ENCODE measurements at places on chromosomes 5 and 9.

- peak; percentile 57 for DNase-seq
Observed at GRCh38 chr5:139422307-139422893, 16.9 kb downstream of the DNAJC18 start.

DNA sequence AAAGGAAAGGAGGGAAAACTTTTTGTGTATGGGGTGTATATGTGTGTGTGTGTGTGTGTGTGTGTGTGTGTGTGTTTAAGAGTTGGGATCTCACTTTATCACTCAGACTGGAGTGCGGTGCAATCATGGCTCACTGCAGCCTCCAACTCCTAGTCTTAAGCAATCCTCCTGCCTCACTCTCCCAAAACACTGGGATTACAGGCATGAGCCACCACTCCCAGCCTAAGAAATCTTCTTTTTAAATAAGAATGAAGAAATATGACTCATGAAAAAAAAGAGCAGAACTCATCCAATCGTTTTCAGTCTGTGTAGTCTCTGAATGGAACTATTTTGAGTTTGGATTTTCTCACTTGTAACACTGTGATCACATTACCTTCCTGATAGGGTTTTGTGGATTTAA lies 601.5 kb downstream of the ACTL7B start:
- DNase-seq = no peak

DNA sequence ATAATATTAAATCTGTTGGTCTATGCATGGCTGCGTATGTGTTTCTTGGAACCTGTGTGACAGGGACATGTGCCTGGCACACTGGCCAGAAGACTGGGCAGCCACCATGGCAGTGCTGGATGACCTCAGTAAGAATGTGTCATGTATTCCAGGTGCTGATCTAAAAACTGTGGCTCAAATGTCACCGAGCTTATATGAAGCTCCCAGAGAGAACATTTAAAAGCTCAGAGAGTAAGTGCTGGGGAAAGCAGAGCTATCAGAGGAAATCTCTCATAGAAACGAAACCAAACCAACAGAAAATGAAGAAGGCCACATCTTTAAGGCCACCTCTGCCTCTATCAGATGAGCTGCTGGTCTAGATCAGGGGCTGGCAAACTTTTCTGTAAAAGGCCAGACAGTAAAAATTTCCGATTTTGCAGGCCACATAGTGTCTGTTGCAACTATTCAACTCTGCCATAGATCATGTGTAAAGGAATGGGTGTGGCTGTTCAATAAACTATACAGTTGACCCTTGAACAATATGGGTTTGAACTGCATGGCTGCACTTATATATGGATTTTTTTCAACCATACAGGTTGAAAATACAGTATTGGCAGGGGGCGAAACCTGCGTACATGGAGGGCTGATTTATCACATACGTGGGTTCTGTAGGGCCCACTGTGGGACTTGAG lies 31.8 kb downstream of the TSTD2 start:
- DNase-seq = no peak

DNA sequence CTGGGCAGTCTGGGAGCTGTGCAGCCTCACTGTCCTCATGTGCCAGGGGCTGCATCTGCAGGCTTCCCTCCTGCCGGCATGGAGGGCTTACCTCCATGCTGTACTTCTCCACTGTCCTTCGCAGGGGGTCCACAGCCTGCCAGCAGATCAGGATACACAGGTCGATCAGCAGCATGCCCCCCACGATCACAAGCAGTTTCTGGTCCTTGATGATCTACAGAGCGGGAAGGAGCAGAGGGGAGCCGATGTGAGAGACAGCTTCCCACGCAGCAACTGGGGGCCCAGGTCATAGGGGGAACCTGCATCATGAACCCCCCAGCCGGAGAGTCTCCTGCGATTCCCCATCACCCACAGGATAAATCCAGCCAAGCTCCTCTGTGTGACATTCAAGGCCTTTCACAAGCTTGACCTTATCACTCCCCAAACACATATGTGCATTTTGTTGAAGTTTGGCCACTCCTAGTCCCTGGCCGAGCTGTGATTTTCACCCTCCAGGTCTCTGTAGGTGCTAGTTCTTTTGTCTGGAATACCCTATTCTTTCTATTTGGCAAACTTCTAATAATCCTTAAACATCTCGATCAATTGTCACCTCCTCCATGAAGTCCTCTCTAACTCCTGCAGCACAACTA lies 107.3 kb upstream of the TBC1D2 start:
- DNase-seq = no peak

GRCh38 chr9:89379031-89379430 lies 60.7 kb downstream of the SECISBP2 start:
- no peak for DNase-seq

- DNase-seq = no peak
Observed at GRCh38 chr9:69377291-69377690, 52.3 kb downstream of the ENTREP1 start.
